ENCODE measurements at places on chromosomes 11 and 22.

DNA sequence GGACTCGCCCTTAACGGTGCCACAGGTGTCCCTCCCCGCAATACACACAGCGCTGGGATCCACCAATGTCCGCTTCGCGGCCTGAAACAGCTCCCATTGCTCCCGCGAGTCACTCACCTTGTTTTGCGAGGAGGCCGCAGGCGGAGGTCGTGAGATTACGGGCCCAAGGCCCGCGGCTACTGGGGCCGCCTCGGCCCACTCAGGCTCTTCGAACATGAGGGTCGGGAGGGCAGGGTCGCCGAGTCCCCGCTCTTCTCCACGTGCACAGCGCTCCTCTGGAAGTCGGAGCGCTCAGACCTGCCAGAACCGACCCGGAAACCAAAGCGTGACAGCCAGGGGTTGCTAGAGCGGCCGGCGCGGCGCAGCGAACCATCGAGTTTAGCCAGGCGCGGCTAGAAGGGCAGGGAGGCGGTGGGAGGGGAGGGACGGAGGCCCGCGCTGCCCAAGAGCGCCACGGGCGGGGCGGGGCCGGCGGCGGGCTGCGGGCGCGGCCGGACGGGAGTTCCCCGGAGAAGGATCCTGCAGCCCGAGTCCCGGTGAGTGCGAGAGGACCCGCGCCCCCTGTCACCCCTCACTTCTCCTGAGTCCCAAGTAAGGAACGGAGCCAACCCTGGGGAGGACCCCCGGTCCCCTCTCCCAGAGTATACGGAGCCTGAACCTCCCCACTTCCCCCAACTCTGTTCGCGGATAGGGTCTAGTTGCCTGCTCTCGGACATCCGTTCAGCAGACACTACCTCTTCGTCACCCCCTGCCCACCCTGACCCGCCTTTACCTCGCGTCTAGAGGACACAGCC lies at the start of the genes ILK and RRP8:
ILK (plus strand) TSS at position 488 of the 794 bp plus-strand sequence. CDS start 498 bp downstream, outside the sequence.
RRP8 (minus strand) TSS at position 330 of the 794 bp plus-strand sequence; CDS start at position 216, 114 bp downstream.
- peak; percentile 77 for DNase-seq

GRCh38 chr11:95371153-95371552 lies 140.2 kb upstream of the SESN3 start:
- no peak for DNase-seq

DNA sequence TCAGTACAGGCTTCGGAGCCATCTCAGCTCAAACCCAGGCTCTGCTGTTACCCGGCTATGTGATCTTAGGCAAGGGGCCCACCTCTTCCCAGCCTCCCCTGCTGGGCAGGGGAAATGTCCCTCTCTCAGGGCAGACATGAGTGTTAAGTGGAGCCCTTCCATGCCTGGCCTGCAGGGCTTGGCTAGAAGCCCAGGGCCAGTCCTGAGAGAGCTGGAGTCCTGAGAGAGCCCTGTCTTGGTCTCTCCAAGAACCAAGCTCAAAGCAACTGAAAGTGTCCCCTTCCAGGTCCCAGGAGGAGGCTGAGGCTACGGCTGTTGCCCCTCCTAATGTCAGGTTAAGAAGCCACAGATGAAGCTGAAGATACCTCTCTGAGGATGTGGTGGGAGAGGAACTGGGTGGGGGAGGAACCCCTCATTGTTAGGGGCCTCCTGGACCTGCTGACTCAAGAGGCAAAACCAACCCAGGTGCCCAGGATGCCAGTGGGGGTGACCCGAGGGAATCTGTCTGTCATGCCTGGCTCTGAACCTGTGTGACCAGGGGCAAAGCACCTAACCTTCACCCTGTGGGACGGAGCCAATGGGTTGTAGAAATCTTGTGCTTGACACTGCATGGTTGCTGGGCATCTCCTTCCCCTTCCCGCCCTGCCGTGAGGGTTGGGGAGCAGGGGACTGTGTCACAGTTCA lies 4.2 kb downstream of the ZP1 start:
- no peak for DNase-seq

GRCh38 chr22:37320726-37321677 lies 38.7 kb downstream of the CYTH4 start:
- no peak for DNase-seq

DNA sequence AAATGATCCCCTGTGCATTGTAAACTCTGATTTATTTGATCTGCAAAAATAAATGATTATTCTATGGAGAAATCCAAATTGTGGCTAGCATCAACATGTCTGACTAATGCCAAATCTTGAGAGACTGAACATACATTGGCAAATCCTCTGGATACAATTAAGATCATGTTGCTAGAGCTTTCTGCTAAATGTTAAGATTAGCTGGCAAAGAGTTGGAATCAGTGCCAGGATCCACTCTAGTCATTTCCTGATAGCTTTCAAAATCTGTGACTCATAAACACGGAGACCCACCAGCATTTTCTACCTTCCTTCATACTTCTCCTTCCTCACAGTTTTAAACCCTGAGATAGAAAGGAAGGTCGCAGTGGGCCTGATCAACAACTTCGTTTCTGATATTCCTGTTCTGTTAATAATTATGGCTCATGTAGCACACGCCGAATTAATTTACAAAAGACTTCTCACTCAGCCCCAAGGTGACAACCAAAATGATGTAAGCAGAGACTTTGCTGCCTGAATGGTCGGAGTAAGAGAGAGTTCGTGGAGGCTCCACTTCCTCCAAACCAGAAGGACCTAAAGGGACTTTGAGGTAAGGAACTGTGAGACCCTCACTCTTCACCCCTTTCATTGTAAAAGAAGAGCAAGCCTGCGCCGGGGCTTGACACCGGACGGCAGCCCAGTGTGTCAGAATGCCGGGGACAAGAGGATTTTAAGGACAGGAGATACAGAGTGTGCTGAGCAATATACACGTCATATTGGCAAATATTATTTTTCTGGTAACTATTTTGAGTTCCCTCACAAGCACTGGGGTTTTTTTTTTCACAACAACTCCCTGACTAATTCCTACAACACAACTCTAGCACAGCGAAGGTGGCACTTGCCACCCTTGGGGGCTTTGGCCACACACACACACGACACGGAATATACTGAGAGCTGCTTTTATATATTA lies 42.0 kb downstream of the SERPINH1 start:
- DNase-seq: no peak

GRCh38 chr11:13160346-13160745 lies 117.2 kb upstream of the BMAL1 start:
- DNase-seq: no peak

GRCh38 chr11:35750981-35751663 lies 88.5 kb downstream of the TRIM44 start:
- no peak for DNase-seq

DNA sequence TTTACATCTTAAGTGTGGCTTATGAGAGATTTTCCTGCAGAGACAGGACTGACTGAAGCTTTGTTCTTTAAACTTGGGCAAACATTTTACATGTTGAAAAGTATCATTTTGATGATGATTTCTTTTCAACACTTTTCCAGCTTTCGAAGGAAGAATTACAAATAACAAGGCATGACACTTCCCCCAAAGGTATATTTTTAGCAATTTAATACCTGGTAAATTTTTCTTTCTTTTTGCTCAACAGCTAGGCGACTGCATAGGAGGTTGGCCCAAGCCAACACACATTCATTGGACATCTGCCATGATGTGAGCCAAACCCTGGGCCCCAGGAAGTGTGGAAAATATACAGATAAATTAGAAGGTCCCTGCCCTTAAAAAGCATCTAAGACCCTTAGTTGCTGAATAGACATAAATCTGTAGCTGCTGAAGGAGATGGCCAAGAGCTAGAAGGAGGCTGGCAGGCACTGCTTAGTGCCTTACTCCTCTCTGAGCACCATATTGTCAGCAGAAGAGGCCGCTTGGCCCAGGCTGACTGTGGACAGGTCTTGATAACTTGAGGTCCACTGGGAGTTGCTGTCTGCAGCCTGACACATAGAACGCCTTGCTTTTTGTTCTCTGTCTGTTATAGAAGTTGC lies 53.3 kb upstream of the CD44 start:
- DNase-seq: no peak

GRCh38 chr11:86066657-86067008 lies 2.3 kb downstream of the PICALM start:
- no peak for DNase-seq

GRCh38 chr11:63888170-63889086 lies 28.5 kb downstream of the RCOR2 start:
- peak; percentile 73 for DNase-seq

DNA sequence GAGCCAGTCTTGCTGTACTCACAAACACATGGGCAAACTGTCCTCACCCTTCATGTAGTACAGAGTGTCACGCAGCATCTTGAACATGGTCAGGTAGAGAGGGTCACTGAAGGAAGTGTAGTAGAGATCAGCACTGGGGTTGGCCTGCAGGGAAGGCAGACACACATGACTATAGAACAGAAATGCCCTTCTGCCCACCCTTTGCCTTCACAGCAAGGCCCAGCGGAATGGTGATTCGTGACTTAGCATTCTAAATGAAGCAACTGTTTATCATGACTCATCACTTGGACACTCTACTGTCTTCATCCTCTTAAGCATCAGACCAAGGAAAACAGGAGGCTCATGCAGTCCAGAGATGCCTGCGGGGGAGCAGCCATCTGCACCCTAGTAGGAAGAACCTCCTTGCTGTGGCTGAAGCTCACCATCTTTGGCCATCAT lies 33.4 kb downstream of the SERPIND1 start:
- DNase-seq: no peak

- DNase-seq: no peak
These were observed 24.6 kb downstream of the STIM1 start for GRCh38 chr11:3879967-3880542.

- DNase-seq: no peak
These were observed 16.7 kb upstream of the ALDH3B2 start for GRCh38 chr11:67691149-67691548.

DNA sequence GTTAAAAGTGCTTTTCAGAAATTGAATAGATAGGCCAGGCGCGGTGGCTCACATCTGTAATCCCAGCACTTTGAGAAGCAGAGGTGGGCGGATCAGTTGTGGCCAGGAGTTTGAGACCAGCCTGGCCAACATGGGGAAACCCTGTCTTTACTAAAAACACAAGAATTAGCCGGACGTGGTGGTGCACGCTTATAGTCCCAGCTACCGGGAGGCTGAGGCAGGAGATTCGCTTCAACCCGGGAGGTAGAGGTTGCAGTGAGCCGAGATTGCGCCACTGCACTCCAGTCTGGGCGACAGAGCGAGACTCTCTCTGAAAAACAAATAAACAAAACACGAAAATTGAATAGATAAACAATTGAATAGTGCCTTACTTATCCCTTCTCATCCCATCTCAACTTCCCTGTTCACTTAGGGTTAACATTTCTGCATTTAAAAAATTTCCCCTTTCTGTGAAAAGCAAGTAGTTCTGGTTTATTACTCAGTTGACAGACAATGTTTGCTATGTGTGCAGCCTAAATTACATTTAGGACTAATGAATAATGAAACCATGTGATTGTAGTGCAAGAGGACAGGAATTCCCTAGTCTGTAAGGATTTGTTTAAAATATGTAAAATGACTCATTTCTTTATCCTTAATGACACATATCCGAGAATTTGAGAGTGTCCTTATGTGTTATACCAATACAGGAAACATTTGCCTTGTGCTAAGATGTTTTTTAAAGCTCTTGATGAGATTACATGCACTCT lies 6.0 kb downstream of the RNF169 start:
- no peak for DNase-seq

DNA sequence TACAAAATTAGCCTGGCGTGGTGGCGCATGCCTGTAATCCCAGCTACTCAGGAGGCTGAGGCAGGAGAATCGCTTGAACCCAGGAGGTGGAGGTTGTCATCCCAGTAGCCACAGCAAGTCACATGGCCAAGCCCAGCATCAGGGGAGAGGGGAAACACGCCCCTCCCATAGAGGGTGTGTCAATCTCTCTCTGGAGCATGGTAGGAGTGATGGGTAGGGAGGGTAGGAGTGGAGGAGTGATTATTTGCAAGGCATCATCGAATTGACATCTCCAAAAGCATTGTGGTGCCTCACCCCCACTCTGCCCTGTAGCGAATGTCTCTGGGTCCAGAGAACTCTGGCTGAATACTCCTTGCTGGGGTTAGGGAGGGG lies 6.1 kb upstream of the SSTR3 start:
- no peak for DNase-seq

- no peak for DNase-seq
These were observed 476.4 kb downstream of the MIAT start for GRCh38 chr22:27133681-27134314.

GRCh38 chr11:134905928-134906327 lies 493.9 kb upstream of the B3GAT1 start:
- no peak for DNase-seq

GRCh38 chr11:35262735-35263134 lies 123.8 kb downstream of the CD44 start:
- DNase-seq: no peak

- DNase-seq: peak; percentile 3
These were observed 187.7 kb downstream of the EFCAB6 start for GRCh38 chr22:43624144-43624998.

DNA sequence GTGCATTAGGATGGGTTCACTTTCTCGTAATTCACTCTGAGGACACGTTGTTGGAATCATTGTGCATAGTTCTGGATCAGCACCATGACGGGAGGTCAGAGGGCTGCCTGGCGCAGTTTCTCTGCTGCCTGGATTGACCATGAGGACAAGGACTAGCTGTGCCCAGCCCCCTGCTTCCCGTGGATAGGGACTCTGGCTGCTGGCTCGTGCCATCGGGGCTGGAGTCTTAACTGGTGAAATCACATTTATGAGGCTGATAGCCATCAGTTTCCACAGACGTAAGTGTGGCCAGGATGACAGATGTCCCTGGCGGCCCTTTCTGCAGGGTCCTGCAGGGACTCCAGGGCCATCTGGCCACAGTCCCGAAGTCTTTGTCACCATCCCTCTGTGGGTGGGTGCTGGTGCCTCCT lies 24.1 kb upstream of the GRAMD4 start:
- DNase-seq: no peak

GRCh38 chr11:45390407-45390806 lies 104.3 kb upstream of the SYT13 start:
- DNase-seq: no peak

GRCh38 chr11:74735365-74735928 lies 4.2 kb upstream of the CHRDL2 start:
- no peak for DNase-seq

- DNase-seq: no peak
These were observed 1122.3 kb downstream of the TBC1D22A start for GRCh38 chr22:47884775-47885174.

DNA sequence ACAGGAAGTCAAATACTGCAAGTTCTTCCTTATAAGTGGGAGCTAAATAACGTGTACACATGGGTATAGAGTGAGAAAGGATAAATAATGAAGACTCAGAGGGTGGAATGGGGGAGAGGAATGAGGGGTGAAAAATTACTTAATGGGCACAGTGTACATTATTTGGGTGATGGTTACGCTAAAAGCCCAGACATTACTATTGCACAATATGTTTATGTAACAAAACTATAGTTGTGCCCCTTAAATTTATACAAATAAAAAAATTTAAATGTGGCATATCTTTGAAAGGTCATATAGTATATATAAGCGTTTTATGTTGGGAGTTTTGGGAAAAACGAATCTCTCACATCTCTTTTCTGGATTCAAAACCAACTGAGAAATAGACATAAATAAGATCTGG lies 96.1 kb downstream of the KIF18A start:
- no peak for DNase-seq

All from T47D (cell line).